Caco-2 (cell line): ENCODE measurements at places on chromosomes 1 and 21. TPM values are rescaled to one million over a fixed set of nuclear protein-coding genes. Genes with fewer than 3 reads are reported as not detected.

SMCP gene
- not detected in 2 replicates for total RNA-seq

DNA sequence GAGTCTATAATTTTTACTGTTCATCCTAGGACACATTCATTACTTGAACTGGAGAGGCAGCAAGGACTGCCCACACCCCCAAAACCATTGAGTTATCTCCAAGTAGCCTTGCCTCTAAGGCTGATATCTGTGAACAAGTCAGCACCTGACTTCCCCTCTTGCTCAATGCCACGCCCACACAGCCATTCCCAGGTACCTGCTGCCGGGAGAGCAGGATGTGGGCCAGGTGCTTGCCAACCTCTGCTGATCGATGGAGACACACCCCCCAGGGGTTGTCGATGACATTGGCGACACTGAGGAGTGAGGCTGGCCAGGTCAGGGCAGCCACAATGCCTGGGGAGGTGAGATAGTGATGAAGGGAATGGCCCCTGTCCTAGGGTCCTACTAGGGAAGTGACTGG is 60.1 kb downstream of the TMCO4 start:
- DNase-seq: no peak

DNA sequence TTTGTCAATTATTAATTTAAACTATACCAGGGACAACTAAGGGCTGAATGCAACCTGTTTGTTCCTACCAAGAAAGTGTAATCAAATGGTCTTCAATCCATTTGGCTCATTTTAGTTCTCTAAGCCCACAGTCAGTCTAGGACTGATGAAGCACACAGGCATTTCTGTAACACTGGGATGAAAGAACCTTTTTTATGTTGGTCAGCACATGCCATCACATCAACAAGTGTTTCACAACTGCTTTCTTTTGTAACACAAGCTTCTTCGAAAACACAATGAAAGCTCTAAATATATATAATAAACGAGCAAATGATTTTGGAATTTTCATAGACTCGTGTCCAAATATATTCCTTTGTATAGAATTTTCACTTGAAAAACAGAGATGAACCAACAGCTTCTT is 28.8 kb downstream of the HEATR1 start:
- DNase-seq: no peak

HENMT1 gene
- 18.7 and 21.0 TPM in 2 replicates for total RNA-seq

DNA sequence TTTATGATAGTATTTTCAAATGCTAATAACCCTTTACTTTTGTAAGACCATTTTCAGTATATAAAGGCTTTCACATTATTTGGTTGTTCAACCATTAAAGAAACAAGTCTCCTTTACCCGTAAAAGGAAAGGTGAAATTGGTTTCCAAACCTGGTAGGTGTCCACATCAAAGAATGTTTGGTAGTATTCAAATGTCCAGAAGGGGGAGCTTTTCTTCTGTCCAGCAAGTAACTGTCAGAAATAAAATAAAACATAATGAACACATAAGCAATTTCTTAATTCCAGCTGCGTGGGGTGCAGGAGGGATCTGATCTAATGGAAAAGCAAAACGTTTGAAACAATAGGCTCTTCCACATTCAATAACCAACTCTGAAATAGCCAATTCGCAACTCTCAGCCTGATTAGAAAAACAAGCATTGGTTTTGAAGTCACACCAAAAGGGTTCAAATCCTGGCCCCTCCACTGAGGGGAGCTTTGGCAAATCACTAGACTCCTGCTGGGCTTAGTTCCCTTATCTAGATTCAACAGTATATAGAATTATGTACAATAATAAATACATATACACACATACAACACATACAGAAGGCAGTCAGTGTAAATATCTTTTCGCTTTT is 11.0 kb downstream of the YIPF1 start:
- peak; percentile 49 for DNase-seq

DNA sequence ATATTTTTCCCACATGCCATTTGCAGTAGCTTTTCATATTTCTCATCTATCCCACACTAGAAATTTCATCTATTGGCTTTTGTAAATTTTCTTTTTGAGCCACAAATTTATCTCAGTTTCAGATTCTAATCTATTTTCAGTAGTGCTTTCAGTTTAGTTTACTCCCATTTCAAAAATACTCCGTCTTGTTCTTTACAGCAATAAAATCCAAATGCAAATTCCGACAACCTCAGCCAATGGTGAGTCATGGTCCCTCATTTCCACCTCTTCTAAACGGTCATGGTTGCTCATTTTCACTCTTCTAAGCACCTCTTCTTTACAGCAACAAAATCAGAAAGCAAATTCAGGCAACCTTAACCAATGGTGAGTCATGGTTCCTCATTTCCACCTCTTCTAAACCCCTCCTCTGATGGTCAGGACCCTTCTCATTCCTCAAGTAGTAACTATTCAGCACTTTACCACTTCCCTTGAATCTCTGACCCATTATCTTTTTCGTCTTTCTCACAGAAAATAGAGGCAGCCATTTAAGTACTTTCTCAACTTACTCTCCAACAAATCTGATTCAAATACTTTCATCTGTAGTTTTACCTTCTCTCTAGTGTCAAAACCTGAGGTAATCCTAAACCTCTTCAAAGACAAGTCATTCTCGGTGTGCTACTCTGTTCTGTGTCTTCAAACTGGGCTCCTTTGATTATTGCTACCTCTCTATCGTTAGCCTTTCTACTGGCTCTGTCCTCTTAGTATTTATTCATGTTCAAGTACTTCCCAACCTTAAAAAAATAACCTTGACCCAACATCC is 34.4 kb downstream of the C21orf91 start:
- no peak for DNase-seq

SAMSN1 gene
- total RNA-seq: not detected in 2 replicates

MYBPH gene
- 19.7 and 25.9 TPM in 2 replicates for total RNA-seq
